ENCODE measurements at places on chromosomes 5 and 9.
A peak's percentile ranks its signal among the peaks of the same experiment; 100 is the strongest.

GRCh38 chr9:25573281-25573680, 105.0 kb downstream of the TUSC1 start:
- DNase-seq = no peak

- no peak for DNase-seq
Observed at GRCh38 chr9:69179037-69179436, 5.0 kb downstream of the TJP2 start.

- no peak for DNase-seq
Observed at GRCh38 chr5:168637281-168637680, 58.1 kb upstream of the PANK3 start.

- no peak for DNase-seq
Observed at GRCh38 chr5:72470826-72471225, 36.4 kb downstream of the ZNF366 start.

- DNase-seq = no peak
Observed at GRCh38 chr5:55258339-55258738, 24.9 kb upstream of the CCNO start.

GRCh38 chr9:96441798-96442445, 8.0 kb upstream of the HABP4 start:
- peak; percentile 36 for DNase-seq

DNA sequence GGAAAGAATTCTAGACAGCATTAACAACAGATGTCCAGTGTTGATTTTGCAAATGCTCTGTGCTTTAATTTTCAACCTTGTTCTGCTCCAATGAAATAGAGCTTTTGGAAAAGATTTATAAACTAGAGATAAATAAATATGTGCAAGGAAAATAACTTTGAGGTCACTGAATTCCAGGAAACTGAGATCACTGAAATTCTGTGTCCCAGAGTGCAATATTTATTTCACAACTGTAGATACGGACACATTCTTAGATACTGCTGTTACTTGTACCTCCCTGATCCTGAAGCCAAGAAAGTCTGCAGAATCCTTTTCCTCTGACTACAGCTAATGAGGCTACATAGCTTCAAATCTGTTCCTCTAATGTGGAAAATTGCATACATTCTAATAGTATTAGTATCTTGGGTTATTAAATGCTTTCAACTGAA, 222.9 kb downstream of the DOCK8 start:
- DNase-seq = no peak

- DNase-seq = no peak
Observed at GRCh38 chr5:174751154-174752000, 27.0 kb downstream of the MSX2 start.

GRCh38 chr5:76728965-76729364, 13.0 kb downstream of the F2R start:
- DNase-seq = no peak

DNA sequence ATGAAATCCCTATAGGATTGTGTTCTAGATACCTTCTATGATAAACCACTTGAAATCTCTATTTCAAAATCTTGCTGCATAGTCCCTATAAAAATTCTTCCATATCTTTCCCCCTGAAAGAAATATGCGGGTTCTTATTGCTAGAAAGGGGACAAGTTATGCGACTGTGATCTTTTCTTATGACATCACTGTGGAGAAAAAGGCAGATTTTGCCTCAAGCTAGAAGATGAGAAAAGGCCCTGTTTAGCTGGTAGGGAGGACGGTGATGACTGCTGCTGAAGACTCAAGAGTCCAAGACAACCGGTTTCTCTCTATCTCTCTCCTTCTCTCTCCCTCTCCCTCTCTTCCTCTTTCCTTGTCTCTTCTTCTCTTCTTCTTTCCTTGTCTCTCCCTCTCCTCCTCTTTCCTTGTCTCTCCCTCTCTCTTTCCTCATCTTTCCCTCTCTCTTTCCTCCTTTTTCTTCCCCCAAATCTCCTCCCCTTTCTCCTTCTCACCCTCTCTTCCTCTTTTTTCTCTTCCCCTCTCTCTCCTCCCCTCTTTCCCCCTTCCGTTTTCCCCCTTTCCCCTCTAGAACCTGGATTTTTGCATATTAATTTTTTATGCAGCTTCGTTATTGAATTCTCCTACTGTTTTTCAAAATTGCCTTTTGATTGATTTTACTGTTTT, 5.3 kb downstream of the OR2S2 start:
- DNase-seq = no peak

GRCh38 chr5:33364406-33364805, 76.4 kb upstream of the TARS1 start:
- DNase-seq = no peak

- no peak for DNase-seq
Observed at GRCh38 chr9:20729523-20729922, 45.5 kb downstream of the FOCAD start.

GRCh38 chr9:980640-981039, 4.2 kb downstream of the DMRT3 start:
- DNase-seq = no peak

DNA sequence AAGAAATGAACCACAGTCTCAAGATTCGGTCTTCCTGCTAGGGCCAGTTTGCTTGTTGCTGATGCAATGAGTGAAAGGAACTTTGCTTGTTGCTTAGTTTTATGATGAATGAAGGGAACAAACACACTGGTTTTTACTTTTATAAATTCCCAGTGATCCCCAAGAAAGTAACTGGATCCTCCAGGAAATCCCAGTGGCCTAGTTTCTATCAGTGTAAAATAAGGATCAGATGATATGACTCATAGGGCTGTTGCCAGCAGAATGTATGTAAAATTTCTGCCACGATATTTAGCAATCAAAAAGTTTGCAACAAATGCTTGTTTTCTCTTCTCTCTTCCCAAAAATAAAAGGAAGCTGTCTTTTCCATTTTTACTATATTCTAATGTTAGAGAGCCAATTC, 160.1 kb upstream of the CDKN2B start:
- no peak for DNase-seq

DNA sequence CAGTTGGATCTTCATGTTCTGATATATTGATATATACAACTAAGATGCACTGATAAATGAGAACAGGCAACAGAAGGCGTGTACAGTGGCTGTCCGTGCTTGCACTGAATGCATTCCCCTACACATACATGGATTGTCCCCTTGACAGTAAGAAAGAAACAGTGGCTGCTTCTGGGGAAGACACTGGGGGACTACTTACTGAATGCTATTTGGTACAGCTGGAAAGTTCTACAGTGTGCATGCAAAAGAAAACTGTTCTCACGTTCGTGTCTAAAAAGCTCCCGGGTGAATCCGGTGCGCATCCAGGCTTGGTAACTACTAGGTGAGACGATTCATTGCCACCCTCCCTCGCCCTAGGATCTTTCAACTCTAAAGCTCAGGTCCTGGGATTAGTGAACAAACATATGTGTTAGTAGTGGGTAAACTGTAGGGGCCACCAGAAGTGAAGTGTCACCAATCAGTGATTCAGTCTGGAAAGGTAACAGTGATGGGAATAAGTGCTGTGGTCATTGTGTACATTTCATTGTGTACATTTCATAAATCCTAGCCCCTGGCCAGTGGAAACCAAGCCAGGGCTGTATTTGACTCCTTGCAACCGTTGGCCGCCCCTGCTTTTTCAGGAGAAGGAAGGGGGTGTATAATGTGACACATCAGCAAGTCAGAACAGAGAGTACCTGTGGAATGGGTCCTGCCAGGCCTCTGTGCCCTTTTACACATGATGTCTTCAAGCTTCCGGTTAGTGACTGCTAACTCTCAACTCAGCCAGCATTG, 46.3 kb upstream of the BOD1 start:
- DNase-seq = no peak

GRCh38 chr5:30347858-30348257, 845.6 kb upstream of the CDH6 start:
- no peak for DNase-seq

- DNase-seq = no peak
Observed at GRCh38 chr9:734831-735511, 106.5 kb upstream of the DMRT1 start.
